ENCODE measurements at places on chromosomes 7 and 10.

GRCh38 chr7:115618676-115619075 lies 411.9 kb downstream of the TFEC start:
- peak; percentile 21 for DNase-seq

DNA sequence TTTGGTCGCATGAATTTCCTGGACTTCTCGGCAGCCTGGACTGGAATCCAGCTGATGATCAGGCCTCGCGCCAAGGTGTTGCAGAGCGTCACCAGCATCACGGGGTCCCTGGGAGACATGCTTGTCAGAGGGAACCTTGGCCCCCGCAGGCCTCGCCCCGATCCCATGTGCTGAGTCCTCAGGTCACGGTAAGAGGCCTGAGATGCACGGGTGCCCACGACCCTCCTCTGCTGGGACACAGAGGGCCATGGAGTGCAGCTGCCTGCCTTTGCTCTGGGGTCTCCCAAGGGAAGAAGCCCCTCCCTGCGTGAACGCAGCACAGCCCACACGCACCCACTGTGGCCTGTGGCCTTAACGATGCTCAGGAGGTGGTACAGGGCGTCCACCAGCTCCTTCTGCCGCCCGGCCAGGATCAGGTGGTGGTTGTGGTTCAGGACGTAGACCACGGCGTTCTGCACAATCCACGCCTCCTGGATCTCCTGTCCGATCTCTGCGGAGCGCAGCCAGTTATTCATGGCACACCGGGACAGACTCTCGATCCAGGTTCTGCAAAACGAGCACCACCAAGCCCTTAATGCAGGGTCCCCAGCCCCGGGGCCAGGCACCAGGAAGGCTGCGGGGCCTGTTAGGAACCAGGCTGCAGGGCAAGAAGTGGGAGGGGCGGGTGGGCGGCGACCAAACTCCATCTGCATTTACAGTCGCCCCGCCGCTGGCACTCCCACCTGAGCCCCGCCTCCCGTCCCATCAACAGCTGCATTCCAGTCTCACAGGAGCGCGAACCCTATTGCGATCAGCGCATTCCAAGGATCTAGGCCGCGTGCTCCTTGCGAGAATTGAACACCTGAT lies 29.4 kb downstream of the CFAP46 start:
- no peak for DNase-seq

DNA sequence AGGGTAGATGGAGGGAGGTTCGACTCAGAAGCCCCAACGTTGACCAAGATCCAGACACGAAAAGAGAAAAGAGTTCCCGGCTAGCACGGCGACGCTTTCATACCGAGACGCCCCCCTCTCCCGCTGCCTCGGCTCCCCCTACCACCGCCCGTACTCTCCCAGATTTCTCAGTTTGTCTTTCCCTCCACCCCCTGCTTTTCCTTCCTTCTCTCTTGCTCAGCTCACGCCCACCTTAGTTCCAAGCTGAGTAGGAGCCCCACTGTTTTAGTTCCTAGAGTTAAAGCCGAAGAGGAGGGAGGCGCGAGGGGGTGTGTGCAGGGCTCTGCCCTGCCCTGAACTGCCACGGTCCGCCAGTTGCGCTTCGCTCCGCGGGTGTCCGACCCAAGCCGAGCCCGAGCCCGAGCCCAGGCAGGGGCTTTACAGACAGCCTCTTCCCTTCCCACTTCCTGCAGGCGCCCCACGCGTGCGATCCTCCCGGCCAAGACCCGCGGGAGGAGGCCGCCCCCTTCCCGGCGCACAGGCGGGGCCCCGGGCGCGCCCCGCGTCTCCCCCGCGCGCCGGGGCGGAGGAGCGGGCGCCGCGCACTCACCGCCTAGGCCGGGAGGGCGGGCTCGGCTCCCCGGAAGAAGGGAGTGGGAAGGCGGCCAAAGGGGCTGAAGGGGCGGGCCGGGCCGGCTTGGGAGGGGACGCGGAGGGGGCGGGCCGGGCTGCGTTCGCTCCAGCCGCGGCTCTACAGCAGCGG lies at the start of gene EPHB6:
TSS of gene EPHB6 (plus strand) at position 705 of the 742 bp plus-strand sequence. CDS start 8,152 bp downstream, outside the sequence.
- peak; percentile 77 for DNase-seq

- peak; percentile 76 for DNase-seq
These were observed 110.6 kb downstream of the AUTS2 start for GRCh38 chr7:69708857-69709256.

DNA sequence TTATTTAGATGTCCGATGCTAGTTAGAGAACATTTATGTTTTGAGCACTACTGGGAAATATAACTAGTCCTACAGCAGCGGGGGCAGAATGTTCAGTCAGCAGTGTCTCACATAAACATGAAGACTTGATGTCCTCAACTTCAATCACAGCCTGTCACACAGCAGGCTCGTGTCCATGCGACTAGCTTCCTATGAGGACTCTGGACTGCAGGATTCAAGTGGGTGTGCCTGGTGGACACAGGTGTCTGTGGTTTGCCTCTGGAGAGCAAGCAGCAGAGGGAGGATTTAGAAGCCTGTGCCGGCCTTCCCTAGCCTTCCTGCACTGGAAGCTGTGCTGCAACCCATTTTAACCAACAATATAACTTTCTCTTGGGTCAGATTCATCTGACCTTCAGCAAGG lies 30.0 kb upstream of the LANCL2 start:
- no peak for DNase-seq

DNA sequence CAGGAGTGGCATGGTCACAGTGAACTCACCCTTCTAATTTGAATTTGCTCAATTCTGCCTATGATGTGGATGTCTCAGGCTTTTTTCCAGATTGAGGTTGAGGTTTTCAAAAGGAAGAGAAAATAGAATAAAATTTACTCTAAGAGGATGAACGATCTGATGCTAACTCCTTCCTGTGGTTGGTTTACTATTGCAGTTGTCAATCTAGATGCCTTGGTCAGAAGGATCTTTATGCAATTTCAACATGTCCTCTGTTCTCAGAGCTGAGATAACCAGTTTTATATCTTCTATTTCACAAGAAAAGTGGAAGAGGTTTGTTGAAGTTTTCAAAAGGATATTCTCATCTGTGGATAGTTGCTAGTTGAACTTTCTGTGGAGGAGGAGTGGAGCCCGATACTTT lies 150.7 kb upstream of the WDR11 start:
- no peak for DNase-seq

DNA sequence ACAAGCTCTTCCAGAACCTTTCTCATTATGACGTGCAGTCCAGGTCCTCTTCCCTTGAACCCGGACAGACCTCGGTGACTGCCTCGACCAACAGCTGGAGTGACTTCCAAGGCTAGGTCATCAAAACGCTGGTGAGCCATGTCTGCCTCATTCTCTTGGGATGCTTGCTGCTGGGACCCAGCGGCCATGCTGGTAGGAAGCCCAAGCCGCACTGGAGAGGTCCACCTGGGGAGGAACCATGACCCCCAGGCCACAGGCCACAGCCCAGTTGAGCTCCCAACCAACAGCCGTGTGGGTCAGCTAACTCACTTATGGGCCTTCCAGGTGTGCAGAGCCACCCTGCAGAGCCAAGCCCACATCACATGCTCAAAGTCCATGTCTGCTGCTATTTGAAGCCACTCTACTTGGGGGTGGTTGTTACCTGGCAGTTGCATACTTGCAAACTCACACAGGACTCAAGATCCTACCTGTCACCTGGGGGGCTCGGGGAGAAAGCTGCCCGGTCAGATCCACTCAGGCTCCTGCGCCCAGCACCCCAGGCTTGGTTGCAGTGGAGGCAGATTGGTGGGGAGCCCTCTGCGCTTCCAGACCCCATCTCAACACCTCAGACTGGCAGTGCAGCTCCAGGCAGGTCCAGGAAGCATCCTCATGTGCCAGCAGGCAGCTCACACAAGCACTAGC lies 57.0 kb downstream of the MICALL2 start:
- no peak for DNase-seq

DNA sequence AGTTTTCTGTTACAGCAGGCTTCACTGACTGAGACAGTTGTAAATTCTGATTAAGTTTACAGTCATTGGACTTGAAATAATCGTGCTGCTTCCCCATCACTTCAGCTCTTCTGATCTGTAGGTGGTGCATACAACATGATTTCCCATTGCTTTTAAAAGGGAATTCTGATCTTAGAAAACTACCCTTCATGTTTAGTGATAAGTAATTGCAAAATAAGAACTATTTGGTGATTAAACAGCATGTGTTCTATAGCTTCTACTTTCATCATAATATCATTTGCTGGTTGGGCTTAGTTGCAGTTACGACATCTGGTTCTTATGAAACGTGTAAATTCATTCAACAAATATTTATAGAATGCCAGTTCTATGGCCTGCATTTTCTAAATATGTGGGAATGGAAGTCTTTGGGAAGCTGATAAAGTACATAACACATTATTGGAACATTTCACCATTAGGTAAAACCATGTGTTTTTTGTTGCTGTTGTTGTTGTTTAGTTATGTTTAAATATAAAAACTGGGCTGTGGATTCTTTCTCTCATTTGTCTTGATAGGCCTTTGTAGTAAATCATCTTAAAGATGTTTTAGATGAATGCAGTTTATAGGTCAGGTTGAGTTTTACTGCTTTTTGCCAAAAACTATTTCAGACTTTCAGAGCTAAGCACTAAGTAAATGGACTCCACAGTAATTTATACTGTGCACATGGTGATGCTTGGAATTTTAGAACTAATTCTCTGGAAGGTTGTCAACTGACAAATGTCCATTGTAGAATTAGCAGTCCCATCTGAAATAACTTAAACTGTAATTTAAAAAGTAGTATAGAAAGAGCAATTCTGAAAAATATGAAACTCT lies 13.1 kb downstream of the GNAI1 start:
- DNase-seq = peak; percentile 20

DNA sequence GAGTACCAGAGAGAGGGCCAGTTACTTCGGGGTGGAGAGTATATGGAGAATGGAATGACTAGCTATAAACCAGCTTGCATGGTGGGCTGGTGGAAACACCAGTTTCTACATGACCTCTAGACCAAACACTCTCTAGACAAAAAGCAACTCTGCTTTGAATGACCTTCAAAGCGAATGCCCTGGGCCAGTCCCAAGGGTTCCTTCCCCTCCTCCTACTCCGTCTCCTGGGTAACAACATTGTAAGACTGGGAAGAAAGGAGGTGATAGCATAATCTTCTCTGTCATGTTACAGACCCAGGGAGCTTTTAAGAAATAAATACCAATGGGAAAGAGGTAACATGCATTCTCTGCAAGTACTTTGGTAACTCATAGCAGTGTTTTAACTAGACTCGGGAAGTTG lies 7.4 kb downstream of the HK1 start:
- no peak for DNase-seq

DNA sequence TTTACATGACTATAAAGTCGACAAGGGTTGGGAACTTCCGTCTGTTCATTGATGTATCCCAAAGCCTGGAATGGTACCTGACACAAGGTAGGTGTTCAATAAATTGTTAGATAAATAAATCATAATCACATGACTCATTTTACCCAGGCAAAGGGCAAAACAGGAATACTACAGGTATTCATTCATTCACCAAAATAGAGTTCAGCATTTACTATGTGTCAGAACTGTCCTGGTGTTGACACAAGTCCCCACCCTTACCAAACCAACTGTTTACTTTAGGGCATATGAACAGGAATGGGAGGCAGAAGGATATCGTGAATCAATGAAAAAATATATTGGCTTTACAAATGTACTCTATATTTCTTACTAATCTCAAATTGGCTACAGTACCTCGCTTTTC lies 666 bp upstream of the YAE1 start:
- DNase-seq = no peak

DNA sequence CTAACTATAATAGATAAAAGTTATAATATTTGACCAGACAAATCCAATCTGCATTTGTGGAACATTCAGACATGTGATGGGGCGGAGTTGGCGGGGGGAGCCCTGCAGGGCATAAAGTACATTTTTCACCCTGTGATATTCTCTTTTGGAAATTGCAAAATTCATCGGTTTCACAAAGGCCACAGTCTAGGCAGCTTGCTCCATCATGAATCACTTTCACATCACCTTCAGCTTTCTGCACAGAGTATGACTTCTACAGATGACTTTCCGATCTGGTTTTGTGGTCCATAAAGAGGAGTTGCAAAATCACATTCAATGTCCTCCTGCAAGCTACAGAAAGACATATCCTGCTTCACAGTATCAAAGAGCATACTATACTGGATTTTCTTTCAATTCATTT lies 51.4 kb upstream of the APBB1IP start:
- DNase-seq = no peak

DNA sequence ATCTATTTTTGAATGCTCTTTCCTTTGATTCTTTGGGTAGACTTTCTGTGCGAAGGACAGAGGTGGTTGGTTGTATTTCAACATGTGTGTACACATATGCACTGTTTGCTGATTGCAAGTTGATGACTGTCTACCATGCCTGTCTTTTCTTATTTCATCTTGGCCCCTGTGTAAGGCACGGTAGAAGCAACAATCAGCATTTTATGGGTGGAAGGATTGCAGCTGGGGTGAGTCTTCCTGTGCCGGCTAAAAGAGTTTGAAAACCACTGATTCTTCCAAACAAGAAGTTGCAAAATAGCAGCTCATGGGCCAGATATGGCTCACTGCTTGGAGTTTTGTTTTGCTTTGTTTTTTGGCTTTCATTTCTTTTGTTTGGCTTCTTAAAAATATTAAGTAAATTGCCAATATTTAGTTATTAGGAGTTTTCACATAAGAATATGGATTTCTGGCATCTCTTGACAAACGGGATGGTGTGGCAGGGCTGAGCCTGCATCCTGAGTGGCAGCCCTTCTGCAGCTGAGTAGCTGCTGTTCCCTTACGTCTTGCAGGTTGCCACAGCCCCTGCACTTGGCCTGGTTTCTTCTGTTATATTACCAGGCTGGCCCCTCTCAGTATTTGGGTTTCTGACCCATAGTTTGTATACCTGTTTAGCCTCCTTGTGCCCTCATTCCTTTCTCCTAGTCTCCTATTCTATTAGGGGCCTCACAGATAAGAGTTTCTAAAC lies 7.2 kb downstream of the ZNF862 start:
- DNase-seq = no peak

- DNase-seq = no peak
These were observed 49.5 kb upstream of the HMX3 start for GRCh38 chr10:123086281-123086680.

Data from astrocyte of the hippocampus (primary cell).